ENCODE measurements at places on chromosomes 3 and 15.

DNA sequence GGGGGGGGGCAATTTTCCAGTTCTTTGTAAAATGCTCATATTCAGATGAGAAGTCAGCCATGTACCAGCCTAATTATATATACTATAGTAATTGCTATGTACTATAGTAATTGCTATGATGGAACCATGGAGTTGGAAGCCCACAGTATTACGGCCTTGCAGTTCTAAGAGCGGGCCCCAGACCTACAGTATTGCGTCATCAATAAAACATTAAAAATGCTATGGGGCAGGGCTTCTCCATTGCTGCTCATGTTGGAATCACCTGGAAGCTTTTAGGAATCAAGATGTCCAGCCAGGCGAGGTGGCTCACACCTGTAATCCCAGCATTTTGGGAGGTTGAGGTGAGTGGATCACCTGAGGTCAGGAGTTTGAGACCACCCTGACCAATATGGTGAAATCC, 443.7 kb upstream of the GRM7 start:
- DNase-seq: no peak

DNA sequence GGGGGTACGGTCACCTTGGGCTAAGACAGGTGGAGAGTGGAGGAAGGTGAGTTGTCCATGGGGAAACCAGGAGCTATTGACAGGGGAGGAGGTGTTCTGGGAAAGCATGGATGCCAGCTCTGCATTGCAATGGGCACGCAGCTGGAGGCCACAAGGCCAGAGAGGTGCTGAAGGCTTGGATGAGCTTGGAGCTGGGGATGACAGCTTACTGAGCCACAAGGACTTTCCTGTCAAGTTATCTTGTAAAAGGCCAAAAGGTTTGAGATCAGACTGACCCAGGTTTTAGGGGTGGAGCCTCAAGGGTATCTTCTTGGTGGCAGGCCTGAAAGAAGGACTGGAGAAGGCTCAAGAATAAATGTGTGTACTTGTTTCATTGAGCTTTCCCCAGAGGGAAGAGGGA, 115.2 kb downstream of the ASB7 start:
- DNase-seq: no peak

DNA sequence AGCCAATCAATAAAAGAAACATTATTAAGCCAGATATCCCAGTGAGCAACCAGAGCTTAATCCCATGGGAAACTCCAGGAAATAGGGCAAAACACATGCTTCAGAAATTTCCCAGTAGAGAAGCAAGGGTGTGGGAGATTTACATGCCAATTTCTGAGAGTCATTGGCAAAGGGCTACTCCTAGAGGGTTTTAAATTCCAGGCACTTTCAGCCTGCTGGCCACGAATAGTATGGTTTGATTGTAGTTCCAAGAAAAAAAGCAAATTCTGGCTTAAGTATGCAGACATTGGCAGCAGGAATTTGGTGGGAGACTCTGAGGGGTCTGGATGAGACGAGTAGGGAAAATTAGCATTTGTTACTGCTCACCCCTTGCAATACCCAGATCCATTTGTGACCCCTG, 402.1 kb upstream of the SUCLG2 start:
- no peak for DNase-seq

GRCh38 chr3:98906230-98906629, 4.7 kb upstream of the DCBLD2 start:
- no peak for DNase-seq

DNA sequence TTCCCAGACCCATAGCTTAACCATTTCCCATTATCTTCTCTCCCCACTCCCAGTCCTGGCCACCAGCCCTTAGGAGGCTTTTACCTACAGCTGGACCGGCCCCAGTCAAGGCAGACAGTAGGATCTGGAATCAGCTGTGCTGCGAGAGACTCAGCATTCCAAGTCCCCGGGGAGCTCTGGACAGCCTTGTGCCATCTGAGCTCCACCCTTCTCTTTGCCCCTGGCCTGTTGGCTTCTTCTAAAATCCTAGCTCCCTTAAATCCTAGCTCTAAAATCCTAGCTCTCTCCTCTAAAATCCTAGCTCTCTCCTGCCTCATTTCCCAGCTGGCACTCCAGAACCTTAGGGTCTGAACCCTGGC, 21.3 kb downstream of the MEGF11 start:
- DNase-seq: no peak

Data from T-helper 1 cell (primary cell).